ENCODE measurements at places on chromosomes 11 and 22. TPM values are rescaled to one million over a fixed set of nuclear protein-coding genes. Genes with fewer than 3 reads are reported as not detected.

The OR2AT4 gene
- not detected for total RNA-seq

The OR8D1 gene
- total RNA-seq: not detected

The MEI1 gene
- total RNA-seq: not detected

The C11orf86 gene
- total RNA-seq: not detected

The PNPLA3 gene
- total RNA-seq: 2.9 TPM

The FIBP gene
- total RNA-seq: 71.7 TPM

The FAT3 gene
- 1.7 TPM for total RNA-seq

The MUC6 gene
- not detected for total RNA-seq

The NTM gene
- total RNA-seq: 3.4 TPM

The HEPN1 gene
- total RNA-seq: not detected

The GNB1L gene
- 4.0 TPM for total RNA-seq

The FOLH1 gene
- not detected for total RNA-seq

The NRXN2 gene
- total RNA-seq: 3.4 TPM

The POLR2L gene
- total RNA-seq: 61.7 TPM

The MMP10 gene
- 3.6 TPM for total RNA-seq

All from fibroblast of the aortic adventitia (primary cell).